Stimulated activated CD8-positive, alpha-beta memory T cell treated with anti-CD3 and anti-CD28 coated beads, Interleukin-2, amount 100 ng/mL, for 1 hour (primary cell): ENCODE measurements at places on chromosomes 6 and 20.
A peak's percentile ranks its signal among the peaks of the same experiment; 100 is the strongest.

GRCh38 chr6:156563714-156564113 lies 213.5 kb upstream of the ARID1B start:
- no peak for DNase-seq

GRCh38 chr20:44034965-44035635 lies 120.4 kb downstream of the TOX2 start:
- no peak for DNase-seq

- peak; percentile 60 for DNase-seq
These were observed 10.7 kb downstream of the TUBB start for GRCh38 chr6:30730601-30731435.

GRCh38 chr20:63576311-63576710 lies 2.3 kb upstream of the HELZ2 start:
- DNase-seq, result no peak

DNA sequence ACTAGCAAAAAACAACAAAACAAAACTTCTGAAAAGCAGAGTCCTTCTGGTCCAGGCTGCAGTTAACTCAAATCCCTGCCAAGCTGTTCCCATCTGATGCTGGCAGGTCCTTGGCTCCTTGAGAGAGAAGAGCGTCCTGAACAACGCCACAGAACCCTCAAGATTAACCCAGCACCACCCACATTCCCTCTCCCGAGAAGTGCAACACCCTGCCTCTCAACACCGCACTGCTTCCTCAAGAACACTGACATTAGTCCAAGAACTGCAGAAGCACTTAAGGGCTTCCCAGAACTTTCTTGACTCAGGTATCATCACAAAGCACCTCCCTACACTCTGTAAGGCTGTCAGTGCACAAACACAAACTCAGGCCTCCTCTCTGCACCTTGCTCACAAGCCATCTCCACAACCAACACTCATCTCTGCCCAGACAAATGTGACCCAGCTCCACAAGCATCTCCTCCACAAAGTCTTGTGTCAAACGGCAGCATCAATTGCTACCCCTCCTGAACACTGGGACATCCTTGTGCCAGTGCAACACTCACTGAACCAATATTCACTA lies 7.5 kb downstream of the MRPL14 start:
- no peak for DNase-seq
